ENCODE measurements at places on chromosomes 11 and 22.

DNA sequence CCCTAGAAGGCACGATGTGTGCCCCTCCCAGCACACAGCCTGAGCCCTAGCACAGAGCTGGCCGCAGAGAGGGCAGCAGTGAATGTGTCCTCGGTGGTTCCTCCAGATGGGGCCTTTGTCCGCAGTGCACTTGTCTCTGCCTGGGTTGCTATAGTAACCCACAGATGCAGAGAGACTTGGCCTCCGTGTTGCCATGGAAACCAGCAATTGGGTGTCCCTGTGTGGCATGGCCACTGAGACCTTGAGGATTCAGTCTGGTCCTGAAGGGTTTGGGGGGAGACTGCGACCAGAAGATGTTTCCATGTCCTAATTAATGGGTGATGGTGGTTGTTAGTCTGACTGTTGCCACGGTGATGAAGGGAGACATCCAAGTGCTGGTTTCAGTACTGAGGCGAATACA is 42.6 kb upstream of the TUB start:
- DNase-seq = no peak

DNA sequence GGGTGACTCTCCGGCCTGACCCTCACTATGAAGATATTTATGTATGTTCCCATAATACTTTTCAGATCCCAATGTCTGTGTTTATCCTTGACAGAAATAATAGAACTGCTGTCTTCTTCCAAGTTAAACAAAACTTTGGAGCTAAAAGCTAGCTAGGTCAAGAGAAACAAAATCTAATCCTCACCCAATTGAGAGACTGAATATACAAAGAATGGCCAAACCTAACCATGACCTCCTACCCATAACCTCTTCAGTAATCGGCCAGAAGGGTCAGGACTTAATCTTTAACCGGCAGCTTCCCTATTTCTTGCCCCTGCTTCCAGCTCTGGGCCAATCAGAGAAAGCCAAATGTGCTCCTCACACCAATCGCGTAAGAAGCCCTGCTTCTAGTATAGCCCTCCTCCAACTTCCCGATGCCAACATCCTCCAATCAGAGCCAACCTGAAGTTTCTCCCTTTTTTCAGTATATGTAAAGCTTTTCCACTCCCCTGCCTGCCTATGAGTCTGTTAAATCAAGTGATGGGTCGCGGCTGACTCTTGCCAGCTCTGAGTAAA is 1.7 kb upstream of the DDX6 start:
- peak; percentile 91 for DNase-seq

DNA sequence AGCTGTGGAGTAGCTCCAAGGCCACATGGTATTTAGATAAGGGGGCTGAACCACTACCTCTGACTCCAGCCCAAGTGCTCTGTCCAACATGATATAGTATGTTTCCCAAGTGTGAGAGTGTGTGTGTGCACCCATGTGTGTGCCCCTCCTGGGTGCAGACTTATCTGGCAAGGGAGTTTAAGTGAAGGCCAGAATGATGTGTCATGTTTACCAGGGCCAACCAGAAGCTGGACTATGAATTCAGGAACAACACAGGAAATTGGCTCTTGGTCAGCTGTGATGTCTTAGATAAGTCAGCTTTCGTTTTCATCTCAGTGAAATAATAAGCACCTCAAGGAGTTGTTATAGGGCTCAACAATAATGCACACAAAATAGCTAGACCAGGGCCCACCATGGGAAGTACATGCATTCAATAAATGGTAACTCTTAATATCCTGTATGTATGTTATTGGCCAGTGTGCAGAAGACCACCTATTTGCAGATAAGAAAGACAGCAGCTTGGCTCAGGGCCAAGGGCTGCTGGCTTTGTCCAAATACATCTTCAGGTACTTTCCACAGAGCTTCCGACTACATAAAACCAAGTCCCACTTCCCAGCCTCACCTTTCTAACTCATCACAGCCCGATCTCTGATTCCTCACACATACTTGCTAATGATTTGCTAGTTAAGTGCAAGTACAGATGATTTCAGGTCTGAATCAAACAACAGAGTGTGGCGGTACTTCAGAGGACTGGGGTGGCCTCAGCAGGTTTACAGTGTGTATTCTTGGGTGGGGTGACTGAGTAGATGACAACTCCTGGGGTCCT is 120.9 kb downstream of the ME3 start:
- DNase-seq = peak; percentile 81

DNA sequence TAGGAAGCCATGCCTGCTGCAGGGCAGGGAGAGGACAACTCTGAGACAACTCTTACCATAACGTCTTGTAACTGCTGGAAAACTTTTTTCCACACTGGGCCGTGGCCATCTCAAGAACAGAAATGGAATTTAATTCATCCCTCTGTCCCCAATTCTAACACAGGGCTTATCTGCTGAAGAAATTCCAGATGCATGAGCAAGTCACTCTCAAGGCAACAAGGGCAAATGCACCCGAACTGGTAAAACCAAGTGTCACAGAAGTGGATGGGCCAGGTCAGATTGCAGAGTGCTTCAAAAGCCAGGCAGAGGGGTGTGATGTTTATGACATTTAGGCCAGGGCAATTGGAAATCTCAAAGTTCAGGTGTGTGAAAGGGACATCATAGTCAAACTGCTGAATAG is 7.4 kb downstream of the SMPD1 start:
- DNase-seq = peak; percentile 17

GRCh38 chr11:28606930-28607329 is 498.7 kb downstream of the METTL15 start:
- DNase-seq = peak; percentile 58

- no peak for DNase-seq
Observed at GRCh38 chr22:30089655-30089974, 9.4 kb downstream of the HORMAD2 start.

- DNase-seq = no peak
Observed at GRCh38 chr11:134761386-134761785, 349.3 kb upstream of the B3GAT1 start.

DNA sequence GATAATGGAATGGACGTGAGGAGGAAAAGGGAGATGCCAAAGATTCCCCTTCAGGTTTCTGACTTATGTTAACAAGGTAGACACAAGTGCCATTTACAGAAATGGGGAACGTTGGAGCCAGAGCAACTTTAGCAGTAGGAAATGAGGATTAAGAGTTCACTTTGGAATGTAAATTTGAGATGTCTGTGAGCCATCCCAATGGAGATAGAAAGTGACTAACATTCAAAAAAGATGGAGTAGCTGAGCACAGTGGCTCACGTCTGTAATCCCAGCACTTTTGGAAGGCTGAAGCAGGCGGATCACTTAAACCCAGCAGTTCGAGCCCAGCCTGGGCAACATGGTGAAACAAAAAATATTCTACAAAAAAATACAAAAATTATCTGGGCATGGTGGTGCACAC is 19.9 kb downstream of the MRTFA start:
- DNase-seq = no peak

DNA sequence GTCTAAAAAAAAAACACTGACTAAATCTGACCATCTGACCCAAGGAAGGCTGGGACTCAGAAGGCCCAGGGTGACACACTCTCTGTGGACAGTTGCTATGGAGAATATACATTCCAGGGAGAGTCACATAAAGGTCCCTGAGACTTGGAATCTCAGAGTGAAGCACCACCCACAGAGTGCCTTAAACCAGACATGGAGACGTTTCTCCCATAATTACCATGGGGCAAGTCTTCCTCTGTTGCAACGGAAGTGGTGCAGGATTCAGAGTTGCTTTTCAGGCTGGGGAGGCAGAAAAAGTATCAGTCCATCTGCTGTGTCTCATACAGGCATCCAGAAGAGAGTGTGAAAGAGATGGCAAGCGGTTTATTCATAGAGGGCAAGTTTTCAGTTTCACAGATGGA is 58.7 kb upstream of the SLN start:
- peak; percentile 45 for DNase-seq

DNA sequence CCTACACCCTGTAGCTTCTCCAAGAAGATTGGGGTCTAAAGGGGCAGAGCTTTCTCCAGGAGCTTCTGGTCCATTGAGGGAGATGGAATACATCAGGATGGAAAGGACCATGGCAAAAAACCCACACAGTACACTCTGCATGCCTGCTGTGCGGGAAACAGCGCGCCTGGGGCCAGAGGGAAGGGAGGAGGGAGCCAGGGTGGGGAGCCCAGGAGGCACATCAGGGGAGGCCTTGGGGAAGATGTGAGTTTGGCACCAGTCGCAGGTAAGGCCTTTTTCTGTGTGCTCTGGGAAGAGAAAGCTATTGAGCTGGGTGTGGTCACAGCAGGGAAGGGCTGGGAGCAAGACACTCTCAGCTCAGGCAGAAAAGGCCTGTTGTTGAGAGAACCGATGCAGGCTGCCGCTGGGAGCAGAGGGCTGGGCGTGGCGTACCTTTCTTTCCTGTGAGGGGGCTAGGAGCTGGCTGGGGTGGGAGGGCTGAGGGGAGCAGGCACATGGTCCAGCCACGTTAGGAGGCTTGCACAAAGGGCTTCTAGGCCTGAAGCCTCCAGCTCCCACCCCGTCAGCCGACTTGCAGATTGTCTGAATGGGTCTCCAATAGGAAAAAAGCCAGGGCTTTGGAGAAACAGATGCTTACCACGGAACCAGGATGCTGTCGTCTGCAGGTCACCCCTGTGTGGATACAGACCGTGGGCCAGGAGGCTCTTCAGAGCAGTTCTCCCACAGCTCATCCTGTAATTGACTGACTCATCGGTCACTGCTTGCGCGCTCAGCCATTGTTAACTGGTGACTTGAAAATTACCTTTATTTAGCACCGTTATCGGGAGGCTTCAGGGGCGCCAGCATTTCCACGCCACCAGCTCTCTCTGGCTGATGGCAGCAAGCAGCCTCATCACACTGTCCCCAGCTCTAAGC is 237.3 kb downstream of the ST3GAL4 start:
- no peak for DNase-seq

DNA sequence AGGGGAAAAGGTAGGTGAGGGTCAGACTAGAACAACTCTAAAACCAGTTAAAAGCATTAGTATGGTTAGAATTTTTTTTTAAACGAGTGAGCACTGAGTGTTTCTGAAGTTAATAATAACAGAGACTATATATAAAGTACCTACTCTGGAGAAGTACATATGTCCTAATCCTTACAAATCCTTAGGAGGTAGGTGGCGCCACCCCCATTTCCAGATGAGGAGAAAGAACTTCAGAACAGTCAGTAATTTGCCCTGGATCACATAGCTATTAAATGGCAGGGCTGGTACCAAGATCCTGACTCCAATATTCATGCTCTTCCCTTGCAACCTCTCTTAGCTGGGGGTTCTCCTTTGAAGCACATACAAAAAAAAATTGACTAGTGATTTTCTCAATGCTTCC is 80.5 kb downstream of the CLPB start:
- DNase-seq = no peak

GRCh38 chr11:71940561-71941219 is 11.8 kb downstream of the RNF121 start:
- DNase-seq = peak; percentile 77

GRCh38 chr11:76770642-76771445 is 12.3 kb upstream of the TSKU start:
- peak; percentile 95 for DNase-seq

GRCh38 chr11:46846510-46846830 is 390 bp upstream of the CKAP5 start:
- DNase-seq = peak; percentile 10

DNA sequence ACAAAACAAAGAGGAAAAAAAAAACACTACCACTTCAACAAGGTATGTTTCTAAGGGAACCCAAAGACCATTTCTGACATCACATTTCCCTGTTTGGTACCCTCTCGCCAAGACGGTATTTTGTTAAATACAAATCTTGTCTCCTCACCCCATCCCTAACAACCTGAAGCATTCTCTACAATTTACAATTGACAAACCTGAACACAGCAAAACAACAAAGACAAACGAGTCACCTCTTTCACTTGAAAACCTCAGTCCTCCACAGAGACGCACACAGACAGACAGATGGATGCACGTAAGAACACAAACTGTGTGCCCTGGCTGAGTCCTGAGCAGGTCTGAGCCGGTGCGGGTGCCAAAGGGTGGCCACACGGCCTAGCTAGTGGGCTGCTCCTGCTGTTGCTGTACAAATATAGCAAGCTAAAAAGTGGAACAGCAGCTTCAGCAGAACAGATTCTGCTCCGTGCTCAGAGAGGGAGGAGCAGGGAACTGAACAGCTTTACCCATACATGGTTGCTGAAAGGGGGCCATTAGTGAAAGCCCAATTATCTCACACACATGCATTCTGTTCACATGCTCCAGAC is 28.5 kb downstream of the CELF1 start:
- DNase-seq = no peak

DNA sequence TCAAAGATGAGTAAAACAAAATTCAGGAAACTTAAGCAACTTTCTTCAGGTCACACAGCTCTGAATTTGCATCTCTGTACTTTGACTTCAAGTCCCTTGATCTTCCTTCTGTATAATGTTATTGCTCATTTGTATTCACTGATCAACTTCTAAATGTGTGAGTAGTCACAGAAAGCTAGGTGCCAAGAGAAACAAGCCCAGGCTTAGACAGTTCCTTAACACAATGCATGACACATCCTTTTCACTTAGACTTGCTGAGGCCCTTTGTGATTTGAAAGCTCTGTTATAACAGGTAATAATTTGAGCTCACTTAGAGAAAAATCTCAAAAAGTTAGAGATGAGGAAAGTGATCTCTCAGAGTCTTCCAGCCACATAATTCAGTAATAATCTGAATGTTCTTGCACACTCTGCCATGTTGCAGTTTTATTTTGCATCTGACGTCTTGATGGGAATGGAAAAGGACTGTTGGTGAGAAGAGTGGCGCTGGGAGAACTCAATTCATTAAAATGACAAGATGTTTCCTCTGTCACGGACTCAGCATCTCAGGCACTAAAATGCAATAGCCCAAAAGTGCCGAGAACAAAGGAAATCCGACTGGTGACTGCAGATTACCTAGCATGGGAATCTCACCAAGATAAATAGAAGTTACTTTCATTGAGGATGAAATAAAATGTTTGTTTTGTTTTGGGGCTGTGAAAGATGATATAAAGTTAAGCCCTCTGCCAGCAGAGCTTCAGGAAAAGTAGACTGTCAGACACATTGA is 665.3 kb downstream of the OPCML start:
- peak; percentile 37 for DNase-seq

DNA sequence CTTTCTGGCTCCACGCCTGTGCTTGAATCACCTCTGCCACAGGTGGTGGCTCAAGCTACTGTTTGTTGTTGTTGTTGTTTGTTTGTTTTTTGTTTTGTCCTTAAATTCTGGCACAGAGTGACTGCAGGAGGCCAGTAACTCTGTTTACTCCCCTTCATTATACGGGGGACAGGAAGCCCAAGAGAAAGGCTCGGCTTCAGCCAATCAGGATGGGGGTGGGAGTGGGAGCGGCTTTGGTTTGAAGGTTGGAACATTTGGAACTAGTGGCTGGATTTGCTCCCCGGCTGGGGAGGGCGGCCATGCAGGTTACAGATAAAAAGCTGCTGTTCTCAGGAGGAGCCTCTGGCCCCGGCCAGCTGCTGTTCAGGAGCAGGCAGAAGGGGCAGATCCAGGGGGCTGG is 19.7 kb upstream of the CABP2 start:
- no peak for DNase-seq

GRCh38 chr11:103906291-103906867 is 130.1 kb upstream of the DDI1 start:
- no peak for DNase-seq

GRCh38 chr11:120432056-120433018 is 79.2 kb upstream of the GRIK4 start:
- peak; percentile 99 for DNase-seq
